ENCODE measurements at places on chromosomes 6 and 20. TPM values are rescaled to one million over a fixed set of nuclear protein-coding genes. Genes with fewer than 3 reads are reported as not detected.

RBBP8NL gene
- total RNA-seq = 4.4 TPM

THBS2 gene
- 88.6 TPM for total RNA-seq

MBOAT1 gene
- 6.6 TPM for total RNA-seq

PFDN4 gene
- total RNA-seq = 47.4 TPM

PTPRK gene
- 38.5 TPM for total RNA-seq

EYA4 gene
- not detected for total RNA-seq

CGA gene
- 5.5 TPM for total RNA-seq

SESN1 gene
- 47.9 TPM for total RNA-seq

DNA sequence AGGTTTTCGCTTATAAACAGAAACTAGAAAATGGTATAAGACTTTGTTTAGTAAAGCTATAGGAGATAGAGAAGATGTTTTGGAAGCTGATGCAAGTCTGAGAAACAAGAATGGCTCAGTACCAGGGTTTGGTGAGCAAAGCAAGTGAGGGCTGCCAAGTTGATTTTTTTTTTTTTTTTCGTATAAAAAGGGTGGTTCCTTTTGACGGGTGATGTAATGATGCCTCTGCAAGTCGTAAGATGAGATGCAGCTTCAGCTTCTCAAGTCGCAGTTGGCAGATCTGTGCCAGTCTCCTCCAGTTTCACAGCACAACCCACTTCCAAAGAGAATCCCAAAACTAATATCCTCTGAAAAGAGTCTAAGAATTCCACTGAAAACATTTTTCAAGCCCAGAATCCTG is 252.8 kb upstream of the CDH4 start:
- DNase-seq = no peak

GRCh38 chr20:61659246-61659993 is 406.3 kb downstream of the TAF4 start:
- DNase-seq = no peak

DNA sequence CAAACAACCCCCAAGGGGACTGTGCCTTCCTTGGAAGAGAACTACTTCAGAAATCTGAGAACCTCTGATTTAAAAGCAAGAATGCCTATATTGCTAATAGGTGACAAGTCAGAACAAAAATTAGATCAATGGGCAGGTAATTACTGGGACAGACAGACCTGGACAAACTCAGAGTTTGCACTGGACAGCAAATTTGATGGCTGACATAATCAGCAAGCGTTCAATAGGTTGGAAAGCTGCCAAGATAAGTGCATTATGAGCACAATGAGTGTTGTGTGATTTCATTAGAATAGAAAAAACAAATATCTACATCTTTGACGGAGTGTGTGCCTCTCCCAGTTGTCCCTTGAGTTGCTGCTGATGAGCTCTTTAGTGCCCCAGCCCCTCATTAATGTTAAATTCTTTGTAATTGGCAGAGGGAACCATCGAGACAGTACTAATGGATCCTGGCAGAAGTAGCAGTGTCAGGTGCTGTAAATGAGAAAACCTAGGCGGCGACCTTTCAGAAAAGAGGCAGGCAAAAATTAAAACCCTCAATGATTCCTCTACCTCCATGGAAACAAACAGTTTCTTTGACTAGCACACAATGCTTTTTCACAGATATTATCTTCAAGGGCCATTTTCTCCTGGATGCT is 116.5 kb upstream of the COL21A1 start:
- DNase-seq = no peak

DNA sequence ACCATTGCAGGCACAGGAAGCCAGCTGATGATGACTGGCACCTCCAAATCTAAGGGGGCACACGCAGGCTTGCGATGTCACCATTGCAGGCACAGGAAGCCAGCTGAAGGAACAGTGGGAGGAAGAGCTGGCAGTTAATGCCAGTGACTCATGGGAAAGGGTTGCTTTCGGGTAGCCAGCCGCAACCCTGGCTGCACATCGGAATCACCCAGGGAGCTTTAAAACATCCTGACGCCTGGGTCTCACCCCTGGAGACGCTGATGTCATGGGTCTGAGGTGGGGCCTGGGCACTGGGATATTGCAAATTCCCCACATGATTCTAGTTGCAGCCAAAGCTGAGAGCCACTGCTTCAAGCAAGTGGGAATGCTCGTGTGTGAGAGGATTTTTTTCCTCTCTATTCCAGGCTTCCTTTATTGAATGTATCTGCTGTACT is 16.1 kb upstream of the CCN6 start:
- peak; percentile 88 for DNase-seq

DNA sequence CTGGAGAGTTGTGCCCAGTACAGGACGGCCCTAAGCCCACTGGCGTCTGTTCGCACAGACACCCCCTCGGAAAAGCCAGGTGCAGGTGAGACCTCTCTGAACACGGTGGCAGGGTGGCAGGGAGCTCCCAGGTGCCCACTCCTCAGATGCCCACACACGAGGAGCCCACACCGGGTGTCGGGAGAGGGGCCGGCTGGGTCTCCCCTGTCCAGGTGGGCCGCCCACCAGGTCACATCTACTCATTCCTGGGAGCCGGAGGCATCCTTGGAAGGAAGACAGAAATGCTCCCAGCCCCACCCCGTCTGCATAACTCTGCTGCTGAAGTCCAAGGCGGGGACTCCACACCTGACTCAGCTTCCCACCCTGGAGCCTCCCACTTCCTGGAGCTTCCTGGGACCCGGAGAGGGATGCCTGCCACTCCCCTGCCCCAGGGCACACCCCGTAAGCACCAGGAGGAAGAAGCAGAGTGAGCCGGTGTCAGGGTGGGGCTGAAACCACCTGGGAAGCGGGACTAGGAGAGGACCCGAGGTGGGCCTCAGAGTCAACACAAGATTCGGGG is 2.5 kb downstream of the SRMS start:
- DNase-seq = no peak

DNA sequence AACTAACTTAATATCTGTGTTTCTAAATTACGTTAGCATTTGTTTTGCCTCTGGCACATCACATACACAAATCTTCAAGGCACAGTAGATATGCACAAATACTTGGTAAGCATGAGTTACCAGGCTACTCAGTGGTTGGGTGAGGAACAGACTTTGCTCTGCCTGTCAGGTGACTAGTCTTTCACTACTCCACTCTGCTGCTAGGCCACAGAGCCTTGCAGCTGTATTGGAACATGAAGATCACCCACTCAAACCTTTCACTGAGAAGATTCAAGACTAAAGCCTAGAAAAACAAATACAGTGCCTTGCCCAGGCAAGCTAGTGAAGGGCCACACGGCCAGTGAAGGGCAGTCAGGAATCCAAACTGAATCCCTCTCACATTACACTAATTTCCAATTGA is 47.0 kb downstream of the DTNBP1 start:
- no peak for DNase-seq

- no peak for DNase-seq
Measured at GRCh38 chr20:19079536-19080299, 132.7 kb upstream of the SLC24A3 start.

DNA sequence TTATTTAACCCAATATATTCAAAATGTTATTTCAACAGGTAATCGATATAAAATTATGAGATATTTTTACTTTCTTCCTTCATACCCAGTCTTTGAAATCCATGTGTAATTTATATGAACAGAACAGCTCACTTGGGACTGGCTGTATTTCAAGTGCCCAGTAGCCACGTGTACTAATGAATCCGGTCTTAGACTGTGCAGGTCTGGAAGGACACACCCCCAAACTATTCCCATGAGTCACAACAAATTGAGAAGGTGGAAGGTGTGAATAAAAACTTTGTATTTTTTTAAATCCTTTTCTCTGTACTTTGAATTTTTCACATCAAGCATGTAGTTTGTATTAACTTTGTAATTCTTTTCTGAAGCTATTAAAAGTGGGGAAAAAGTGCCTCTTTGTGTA is 2.8 kb downstream of the UNC5CL start:
- no peak for DNase-seq

- DNase-seq = no peak
Measured at GRCh38 chr20:63968928-63969760, 586 bp downstream of the ZNF512B start.

- DNase-seq = no peak
Measured at GRCh38 chr6:105536961-105537360, 134.1 kb upstream of the PREP start.

DNA sequence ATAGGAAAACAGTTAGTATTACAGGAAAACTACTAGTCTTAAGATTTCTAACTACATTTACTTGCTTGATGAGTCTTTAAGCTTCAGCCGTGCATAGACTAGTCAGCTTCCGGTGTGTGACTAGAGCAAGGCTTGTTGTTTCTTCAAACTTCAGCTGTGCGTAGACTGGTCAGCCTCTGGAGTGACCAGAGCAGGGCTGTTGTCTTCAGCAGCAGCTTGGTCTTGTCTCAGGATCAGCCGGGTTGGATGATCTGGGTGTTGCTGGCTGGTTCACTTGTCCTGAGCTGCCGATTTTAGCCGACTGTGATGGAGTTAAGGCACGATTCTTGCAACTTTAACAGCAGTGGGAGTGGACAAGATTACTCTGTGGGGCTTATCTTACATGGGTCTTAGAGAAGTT is 44.7 kb downstream of the HLA-C start:
- DNase-seq = no peak
